ENCODE measurements at places on chromosomes 7 and 10. TPM values are rescaled to one million over a fixed set of nuclear protein-coding genes. Genes with fewer than 3 reads are reported as not detected.
A peak's percentile ranks its signal among the peaks of the same experiment; 100 is the strongest.

DNA sequence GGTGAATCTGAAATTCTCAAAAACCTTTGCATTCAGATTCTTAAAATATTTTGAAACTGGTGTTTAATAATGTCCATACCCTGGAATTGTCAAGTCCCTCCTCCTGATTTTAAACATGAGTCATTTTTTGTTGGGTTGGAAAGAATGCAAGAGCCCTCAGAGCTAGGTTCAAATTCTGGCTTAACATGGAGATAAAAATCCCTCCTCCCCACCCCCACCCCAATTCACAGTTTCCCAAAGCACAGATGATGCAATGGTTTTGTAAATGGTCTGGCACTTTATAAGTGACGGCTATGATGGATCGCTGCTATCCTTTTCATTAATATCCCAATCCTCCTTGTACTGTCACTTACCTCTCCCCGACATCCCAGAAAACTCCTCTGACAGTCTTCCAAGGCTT, 332.8 kb downstream of the PLXNA4 start:
- no peak for DNase-seq

DNA sequence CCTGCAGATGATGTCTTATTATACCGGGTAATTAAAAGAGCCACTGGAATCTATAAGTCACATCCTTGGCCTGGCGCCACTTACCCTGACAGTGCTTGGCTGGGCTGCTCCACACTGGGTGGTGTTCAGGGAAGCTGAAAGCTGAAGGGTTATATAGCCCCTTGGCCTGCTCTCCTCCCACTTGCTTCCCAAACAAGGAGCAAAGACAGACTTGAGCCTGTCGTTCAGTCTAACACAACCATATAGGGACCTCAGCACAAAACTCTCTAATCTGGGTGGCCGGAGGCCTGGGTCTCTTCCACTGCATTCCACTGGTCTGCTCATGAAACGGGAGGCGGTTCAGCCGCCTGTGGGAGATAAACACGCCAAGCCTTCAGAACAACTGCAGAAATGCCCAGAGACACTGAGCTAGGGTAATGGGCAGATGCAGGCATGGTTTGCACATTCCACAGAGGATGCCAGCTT, at the start of gene ACTA2:
TSS of gene ACTA2 (minus strand) at position 127 of the 465 bp plus-strand sequence. CDS start 3,843 bp downstream, outside the sequence.
- DNase-seq = peak; percentile 93

DNA sequence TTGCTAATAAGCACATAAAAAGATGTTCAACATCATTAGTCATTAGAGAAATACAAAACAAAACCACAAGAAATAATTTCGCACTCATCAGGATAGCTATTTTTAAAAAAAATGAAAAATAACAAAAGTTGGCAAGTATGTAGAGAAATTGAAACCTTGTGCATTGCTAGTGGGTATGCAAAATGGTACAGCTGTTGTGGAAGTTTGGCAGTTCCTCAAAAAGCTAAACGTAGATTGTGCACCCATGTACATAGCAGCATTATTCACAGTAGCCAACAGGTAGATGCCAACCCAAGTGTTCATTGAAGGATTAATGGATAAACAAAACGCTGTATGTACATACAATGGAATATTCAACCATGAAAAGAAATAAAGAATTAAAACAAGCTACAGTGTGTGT, 35.3 kb upstream of the STARD3NL start:
- DNase-seq = no peak

- DNase-seq = no peak
These were observed 43.0 kb upstream of the WIPF3 start for GRCh38 chr7:29763266-29763665.

DNA sequence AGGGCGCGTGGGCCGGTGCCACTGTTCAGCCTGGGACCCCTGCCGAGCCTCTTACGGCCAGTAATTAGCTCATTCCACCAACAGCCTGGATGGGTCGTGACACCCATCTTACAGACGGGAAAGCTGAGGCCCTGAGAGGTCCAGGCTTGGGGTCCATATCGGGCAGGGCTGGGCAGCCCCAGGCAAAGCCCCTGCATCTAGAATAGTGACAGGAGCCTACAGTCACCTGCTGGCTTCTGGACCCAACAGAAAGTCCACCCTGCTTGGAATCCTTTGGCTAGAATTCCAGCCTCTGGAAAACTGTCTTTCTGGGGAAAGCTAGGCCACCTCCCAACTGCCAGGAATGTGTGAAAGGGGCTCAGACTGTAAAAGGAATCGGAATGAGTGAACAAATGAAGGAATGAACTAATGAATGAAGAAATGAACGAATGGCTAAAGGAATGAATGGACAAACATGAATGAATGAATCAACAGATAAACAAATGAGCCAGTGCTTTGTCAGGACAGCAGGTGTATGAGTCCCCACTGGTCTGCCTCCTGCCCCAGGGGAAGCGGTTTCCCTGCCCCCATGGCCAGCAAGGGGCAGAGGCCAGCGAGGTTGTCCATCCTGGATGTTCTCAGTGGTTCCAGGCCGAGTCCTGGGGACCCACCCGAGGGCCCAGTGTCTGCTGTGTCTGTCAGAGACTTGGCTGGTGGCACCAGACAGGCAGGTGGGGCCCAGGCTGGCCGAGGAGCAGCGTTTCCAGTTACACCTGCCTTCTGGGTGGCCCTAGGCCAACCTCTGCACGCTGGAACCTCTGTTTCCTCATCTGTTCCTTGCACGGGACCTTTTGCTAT, 24.1 kb upstream of the PDGFA start:
- DNase-seq = no peak

GRCh38 chr7:27872356-27873275, 132.7 kb downstream of the TAX1BP1 start:
- no peak for DNase-seq

DNA sequence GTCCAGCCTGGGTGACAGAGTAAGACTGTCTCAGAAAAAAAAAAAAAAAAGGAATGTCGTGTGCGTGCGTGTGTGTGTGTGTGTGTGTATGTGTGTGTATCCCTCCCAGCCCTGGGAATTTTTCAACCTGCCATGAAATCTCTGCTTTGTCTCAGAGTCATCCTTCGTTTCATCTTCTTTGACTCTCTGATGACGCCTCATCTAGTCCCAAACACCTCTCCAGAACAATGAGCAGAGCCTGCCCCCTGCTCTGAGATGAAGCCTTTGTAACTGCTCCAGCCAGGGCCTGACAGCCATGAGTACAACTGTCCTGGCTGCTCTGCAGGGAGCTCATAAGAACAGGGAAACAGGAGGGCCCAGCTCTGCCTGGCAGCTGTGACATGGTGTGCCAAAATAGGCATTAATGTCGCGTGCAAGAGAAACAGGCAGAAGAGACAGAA, 149.5 kb downstream of the FAM107B start:
- no peak for DNase-seq

- no peak for DNase-seq
These were observed 49.6 kb downstream of the CPED1 start for GRCh38 chr7:121037957-121038716.

- peak; percentile 75 for DNase-seq
These were observed 170.2 kb upstream of the ZMIZ1 start for GRCh38 chr10:78898341-78899097.

DNA sequence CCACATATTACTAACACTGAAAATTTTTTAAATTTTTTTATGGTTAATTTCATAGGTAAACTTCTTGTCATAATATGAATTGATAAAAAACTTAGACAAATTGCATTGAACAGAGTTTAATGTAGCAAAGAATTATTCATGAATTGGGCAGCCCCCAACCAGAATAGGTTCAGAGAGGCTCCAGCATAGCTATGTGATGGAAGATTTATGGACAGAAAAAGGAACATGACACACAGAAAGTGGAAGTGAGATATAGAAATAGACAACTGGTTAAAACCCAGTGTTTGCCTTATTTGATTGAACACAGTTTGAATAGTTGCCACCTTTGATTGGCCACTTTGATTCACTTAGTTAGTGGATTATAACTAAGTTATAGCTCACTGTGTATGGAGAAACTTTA, 87.2 kb downstream of the AHR start:
- no peak for DNase-seq

GRCh38 chr10:51502124-51502523, 197.3 kb downstream of the CSTF2T start:
- no peak for DNase-seq

GRCh38 chr10:35640474-35640873, 1.6 kb downstream of the FZD8 start:
- DNase-seq = no peak

DNA sequence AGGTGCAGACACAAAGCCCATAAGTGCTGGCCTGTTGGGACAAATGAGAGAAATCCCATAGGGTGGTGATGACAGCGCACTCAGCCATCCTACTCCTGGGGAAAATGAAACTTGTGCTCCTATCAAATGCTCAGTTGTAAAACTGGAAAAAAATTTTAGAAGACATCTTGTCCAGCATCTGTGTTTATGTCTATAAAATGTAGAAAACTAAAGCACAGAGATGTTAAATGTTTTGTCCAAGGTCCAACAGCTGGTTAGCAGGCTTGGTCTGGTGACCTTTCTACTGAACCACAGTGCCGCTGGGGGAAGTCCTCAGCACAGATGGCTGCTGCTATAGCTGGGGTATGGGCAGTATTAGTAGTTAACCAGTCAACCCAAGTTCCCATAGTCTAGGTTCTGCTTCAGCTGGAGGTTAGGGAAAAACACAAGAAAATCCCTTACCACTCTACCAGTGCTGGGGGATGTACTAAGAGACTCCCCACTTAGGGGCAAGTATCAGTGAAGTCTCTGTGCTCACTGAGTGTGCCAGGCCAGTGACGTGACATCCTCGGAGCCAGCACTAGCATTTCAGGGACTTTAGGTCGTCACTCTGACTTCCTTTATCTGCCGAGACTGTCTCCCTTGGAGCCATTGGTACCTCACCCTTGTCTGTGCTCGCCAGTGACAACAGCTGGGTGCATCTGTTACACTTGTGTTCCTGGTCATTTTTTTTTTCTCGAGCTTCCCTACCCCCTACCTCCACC, 1.9 kb downstream of the TSPAN33 start:
- DNase-seq = no peak

The PNLIPRP3 gene
- not detected for total RNA-seq

The IRF5 gene
- 9.4 TPM for total RNA-seq

The ZC3HAV1L gene
- 7.0 TPM for total RNA-seq

The NUTM2D gene
- total RNA-seq = 3.0 TPM

The P4HA1 gene
- total RNA-seq = 25.0 TPM

The ATOH7 gene
- not detected for total RNA-seq

The CRTAC1 gene
- 8.7 TPM for total RNA-seq

Data from esophagus muscularis mucosa (tissue), 4 donors.